ENCODE measurements at places on chromosomes 12 and 14. TPM values are rescaled to one million over a fixed set of nuclear protein-coding genes. Genes with fewer than 3 reads are reported as not detected.
A peak's percentile ranks its signal among the peaks of the same experiment; 100 is the strongest.

Gene CLSTN3
- 74.1 TPM for total RNA-seq

GRCh38 chr12:122067548-122067947, 11.0 kb upstream of the MLXIP start:
- no peaks in the 10 kb centered on the region for H3K27me3 ChIP-seq
- peak overlapping the region; percentile 80 for H3K27ac ChIP-seq
- DNase-seq: no peak
- peak overlapping the region; percentile 33 for H3K4me3 ChIP-seq

GRCh38 chr12:104376650-104377513, 73.3 kb downstream of the EID3 start:
- H3K4me1 ChIP-seq: peaks cover 13% of the 10 kb centered on the region
- no peaks in the 10 kb centered on the region for H3K36me3 ChIP-seq
- no peak overlapping the region for H3K27ac ChIP-seq
- H3K4me3 ChIP-seq: no peak overlapping the region

DNA sequence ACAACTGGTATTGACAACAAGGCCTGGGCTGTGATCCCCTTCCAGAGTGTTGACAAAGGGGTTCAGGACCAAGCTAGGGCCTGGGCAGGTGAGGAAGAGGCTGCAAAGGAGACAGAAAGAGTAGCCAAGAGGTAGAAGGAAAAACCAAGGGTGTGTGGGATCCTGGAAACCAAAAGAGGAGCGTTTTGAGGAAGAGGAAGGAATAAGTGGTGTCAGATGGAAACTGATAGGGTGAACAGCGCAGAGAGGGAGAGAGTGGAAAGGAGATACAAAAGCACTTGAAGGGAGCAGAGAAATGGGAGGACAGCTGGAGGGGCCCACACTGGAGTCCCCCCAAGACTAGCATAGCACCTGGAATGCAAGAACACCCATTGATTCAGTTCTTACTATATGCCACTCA, 8.3 kb upstream of the HVCN1 start:
- no peaks in the 10 kb centered on the region for H3K36me3 ChIP-seq
- no peak for DNase-seq
- H3K4me3 ChIP-seq: no peak overlapping the region
- no peak overlapping the region for H3K27ac ChIP-seq
- H3K4me1 ChIP-seq: peaks cover 18% of the 10 kb centered on the region

DNA sequence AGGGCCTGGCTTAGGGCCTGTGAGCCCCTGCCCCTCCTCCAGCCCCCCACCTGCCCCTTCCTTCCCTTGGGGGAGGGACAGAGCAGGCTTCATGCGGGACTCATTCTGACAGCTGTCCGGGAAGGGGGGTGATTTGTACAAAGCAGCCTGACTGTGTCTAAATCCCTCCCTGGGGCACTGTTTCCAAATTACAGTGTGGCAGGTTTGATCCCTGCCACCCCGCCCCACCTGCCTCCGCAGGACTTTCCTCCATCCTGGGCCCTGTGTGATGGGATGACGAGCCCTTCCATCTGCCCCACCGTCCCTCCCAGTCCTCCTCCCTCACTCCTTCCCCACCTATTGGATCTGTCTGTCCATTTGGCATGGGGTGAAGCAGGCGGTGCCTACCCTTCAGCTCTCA, 363.9 kb downstream of the BCL11B start:
- no peaks in the 10 kb centered on the region for H3K36me3 ChIP-seq
- DNase-seq: no peak
- no peak overlapping the region for H3K4me3 ChIP-seq
- H3K27me3 ChIP-seq: no peaks in the 10 kb centered on the region
- peaks cover 18% of the 10 kb centered on the region for H3K4me1 ChIP-seq

GRCh38 chr12:122026706-122027333, 5.1 kb downstream of the BCL7A start:
- H3K4me1 ChIP-seq: peaks cover 14% of the 10 kb centered on the region
- no peak for DNase-seq
- H3K27me3 ChIP-seq: peaks cover 5% of the 10 kb centered on the region
- peaks cover 4% of the 10 kb centered on the region for H3K36me3 ChIP-seq
- no peak overlapping the region for H3K27ac ChIP-seq

- H3K27ac ChIP-seq: no peak overlapping the region
- no peak overlapping the region for H3K4me3 ChIP-seq
- DNase-seq: no peak
- no peaks in the 10 kb centered on the region for H3K36me3 ChIP-seq
- H3K4me1 ChIP-seq: peaks cover 7% of the 10 kb centered on the region
Observed at GRCh38 chr14:103535891-103536565, 7.0 kb downstream of the TRMT61A start.

DNA sequence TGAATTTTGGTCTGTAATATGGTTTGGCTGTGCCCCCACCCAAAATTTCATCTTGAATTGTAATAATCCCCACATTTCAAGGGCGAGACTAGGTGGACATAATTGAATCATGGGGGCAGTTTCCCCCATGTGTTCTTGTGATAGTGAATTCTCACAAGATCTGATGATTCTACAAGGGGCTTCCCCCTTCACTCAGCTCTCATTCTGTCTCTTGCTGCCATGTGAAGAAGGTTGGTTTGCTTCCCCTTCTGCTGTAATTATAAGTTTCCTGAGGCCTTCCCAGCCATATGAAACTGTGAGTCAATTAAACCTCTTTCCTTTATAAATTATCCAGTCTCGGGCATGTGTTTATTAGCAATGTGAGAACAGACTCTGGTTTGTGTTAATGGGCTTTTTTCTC, 5.9 kb downstream of the LRRC9 start:
- no peak for DNase-seq
- peaks cover 19% of the 10 kb centered on the region for H3K27me3 ChIP-seq
- H3K36me3 ChIP-seq: no peaks in the 10 kb centered on the region
- H3K27ac ChIP-seq: no peak overlapping the region
- no peaks in the 10 kb centered on the region for H3K4me1 ChIP-seq
